Body of pancreas (tissue), 4 donors: ENCODE measurements at places on chromosomes 4 and X. TPM values are rescaled to one million over a fixed set of nuclear protein-coding genes. Genes with fewer than 3 reads are reported as not detected.

DNA sequence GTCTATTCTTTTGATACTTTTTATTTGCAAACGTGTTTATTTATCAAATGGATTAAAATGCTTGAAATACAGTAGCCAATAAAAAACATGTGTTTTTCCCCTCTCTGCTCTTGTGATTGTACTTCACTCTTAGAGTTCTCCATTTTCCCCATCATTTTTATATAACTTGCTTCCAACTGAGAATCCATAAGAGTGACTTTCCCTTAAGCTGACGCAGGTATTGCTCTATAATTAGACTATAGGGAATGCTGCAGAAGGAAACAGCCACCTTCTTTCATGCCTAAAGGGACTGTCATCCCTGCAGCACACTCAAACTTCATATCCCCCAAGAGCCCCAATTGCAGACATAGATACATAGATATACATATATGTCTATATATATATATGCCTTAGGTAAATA is 456.9 kb downstream of the ADGRL3 start:
- no peak for DNase-seq

DNA sequence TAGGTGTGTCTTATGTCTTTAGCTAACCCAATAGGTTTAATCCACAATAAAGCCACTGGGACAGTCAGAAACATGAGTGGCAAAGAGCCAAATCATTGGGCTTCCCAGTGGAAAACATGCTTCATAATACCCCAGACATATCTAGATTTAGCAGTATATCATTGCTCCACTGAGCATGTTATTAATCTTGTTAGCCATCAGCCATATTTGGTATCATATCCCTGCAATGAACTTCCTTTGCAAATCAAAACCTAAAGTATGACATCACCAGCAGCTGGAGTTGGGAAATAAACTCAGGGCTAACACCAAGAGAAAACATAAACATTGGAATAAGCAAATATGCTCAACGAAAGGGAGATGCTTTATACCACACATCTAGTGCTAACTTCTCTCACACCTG is 280.8 kb upstream of the NOCT start:
- DNase-seq: no peak

Gene ACE2
- 6.2 TPM for total RNA-seq

DNA sequence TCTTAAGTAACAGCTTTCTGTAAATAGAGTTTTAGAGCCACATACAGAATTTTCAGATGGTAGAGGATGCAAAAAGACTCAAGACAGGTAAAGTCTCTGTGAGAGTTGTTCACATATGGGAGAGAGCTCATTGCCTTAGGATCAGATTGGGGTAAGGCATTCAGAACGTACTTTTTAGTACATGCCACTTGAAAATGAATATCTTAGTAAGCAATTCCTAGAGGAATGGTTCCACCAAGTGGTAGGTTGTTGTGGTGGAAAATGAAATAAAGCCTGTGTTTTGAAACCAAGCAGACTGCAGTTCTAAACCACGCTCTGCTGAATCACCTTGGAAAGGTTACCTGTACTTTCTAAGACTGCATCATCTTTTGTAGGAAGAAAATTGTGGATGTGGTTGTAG is 547.0 kb upstream of the LCORL start:
- no peak for DNase-seq

Gene MYOZ2
- total RNA-seq: not detected

Gene LDB2
- 14.8 TPM for total RNA-seq

Gene ODAPH
- not detected for total RNA-seq

Gene CYP2U1
- 5.7 TPM for total RNA-seq

DNA sequence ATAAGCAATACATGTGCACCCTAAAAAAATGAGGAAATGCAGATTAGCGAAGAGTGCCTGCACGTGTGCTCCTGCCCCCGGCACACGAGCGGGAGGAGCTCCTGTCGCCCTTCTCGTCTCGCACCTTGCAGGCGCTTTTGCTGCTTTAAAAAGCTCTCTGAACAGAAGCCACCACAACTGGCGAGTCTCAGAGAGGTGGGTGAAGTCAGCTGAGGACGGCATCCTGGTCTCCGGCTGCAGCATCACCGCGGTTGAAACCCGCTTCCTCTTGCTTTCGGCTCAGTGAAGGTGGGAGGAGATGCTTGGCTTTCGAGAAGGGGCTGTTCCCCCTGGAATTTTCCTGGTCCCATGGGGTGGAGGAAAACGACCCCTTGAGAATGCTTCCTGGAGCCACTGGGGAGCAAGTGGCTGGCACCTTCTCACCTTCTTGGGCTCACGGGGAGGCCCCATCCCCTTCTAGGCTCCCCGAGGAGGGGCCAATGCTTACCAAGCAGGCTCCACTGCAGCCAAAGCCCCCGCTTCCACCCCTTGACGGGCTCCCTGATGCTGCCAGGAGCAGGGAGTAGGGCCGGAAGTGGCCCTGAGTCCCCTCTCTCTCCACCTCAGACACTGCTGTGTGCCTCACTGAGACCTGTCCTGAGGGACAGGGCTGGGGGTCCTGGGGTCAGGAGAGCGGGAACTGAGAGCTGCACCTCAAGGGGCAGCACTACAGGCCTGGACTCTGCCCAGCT is 29.2 kb upstream of the MXD4 start:
- DNase-seq: peak; percentile 21

GRCh38 chr4:70178075-70178660 is 17.4 kb upstream of the ODAM start:
- DNase-seq: no peak

GRCh38 chr4:27059446-27059845 is 198.8 kb downstream of the STIM2 start:
- DNase-seq: no peak

GRCh38 chr4:170015285-170015684 is 10.9 kb downstream of the MFAP3L start:
- no peak for DNase-seq

GRCh38 chrX:12447448-12448064 is 309.3 kb downstream of the FRMPD4 start:
- DNase-seq: no peak

DNA sequence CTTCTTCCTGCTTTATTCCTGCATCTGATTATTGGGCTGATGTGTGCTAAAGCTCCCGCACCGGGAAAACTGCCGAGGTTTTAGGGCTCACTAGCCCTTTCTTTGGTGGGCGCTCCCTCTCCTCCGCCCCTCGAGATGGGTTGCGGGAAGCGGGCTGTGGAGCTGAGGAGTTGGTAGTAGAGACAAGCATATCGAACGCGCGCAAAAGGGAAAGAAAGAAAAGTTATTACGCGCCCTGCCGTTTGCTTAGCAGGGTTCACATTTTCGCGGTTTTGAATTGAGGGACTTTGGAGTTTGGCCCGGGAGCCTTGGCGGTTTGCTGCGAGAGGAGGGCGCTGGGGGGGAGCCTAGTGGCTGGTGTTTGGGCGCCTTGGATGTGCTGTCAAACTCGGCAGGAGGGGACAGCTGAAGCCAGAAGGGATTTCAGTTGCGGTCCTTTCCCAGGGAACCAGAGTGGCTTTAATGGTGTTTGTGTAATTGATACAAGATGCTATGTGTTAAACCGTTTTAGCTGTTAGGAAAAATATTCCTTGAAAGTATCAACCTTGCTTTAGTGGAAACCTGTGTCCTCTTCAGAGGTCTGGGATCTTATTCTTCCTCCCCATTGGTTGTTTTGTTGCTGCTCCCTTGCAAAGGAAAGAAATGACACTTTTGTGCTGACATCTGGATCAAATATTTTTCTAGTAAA is 1.1 kb downstream of the GAB1 start:
- DNase-seq: peak; percentile 53
